Gastroesophageal sphincter (tissue), 4 donors: ENCODE measurements at places on chromosomes 11 and 22. TPM values are rescaled to one million over a fixed set of nuclear protein-coding genes. Genes with fewer than 3 reads are reported as not detected.
A peak's percentile ranks its signal among the peaks of the same experiment; 100 is the strongest.

- ATAC-seq, result no peak
Measured at GRCh38 chr11:73221451-73221850, 3.4 kb downstream of the P2RY2 start.

DNA sequence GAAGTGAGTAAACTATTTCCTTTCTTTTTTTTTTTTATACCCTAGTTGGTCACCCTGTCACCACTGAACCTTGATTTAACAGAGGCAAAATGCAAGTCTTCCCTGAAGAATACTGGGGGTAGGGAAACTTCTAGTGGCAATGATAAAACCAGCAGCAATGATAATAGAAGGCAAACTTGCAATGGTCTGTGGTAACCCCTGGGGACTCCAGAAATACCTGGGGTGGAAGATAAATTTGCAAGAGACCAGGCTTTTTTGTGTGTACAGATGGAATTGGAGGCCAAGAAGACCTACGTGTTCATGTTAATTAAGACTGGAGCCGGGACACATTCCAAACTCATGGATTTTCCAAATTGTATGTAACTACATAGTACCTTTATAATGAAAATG, 11.6 kb downstream of the APOL5 start:
- ATAC-seq, result no peak

GRCh38 chr11:107598225-107599139, 7.5 kb downstream of the ELMOD1 start:
- ATAC-seq, result no peak

DNA sequence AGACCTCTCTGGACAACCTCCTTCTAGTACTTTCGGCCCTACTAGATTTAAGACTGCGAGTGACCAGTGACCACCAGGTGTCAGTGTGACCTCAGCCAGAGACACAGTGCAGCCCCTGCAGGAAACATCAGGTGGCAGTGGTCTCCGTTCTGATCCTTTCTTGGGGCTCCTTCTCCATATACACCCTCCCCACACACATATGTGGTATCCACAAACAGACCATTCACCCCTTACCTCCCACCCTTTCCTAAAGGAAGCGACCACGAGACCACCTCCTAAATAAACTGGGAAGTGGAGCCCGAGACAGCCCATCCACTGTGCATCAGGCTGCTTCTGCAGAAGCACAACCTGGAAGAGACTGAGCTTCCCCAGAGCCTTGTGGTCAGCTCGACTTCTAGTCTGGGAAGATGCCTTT, 38.5 kb upstream of the CYP2D6 start:
- peak; percentile 61 for ATAC-seq

- ATAC-seq, result no peak
Measured at GRCh38 chr11:111851636-111852035, 19.7 kb downstream of the ALG9 start.

- ATAC-seq, result no peak
Measured at GRCh38 chr11:68066742-68067141, 27.9 kb downstream of the TCIRG1 start.

GRCh38 chr22:22604326-22605073, 39.9 kb upstream of the GGTLC2 start:
- no peak for ATAC-seq

DNA sequence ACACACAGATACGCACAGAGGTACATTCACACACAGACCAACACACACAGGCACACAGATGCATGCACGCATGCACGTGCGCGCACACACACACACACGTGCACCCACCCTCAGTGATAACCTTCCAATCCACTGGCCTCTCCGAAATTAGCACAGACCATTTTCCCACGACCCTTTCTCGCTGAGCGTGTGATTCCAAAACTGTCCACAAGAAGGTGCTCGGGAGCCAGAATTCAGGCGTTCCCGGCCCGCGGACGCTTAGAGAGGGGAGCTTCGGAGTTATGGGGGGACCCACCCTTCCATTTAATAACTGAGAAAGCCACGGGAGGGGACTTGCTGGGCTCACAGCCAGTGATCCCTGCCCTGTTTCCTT, 33.8 kb upstream of the SLC35C1 start:
- peak; percentile 73 for ATAC-seq

- no peak for ATAC-seq
Measured at GRCh38 chr22:32571761-32572160, 97.2 kb downstream of the FBXO7 start.

- no peak for ATAC-seq
Measured at GRCh38 chr11:126514061-126514693, 158.7 kb downstream of the ST3GAL4 start.

CCDC73 gene
- not detected for total RNA-seq

KCNK4 gene
- not detected for total RNA-seq

RIMBP3B gene
- not detected for total RNA-seq

CLMP gene
- 89.1 TPM for total RNA-seq

OR52A1 gene
- total RNA-seq, result not detected

LYVE1 gene
- 170 TPM for total RNA-seq
